T-helper 9 cell (primary cell): ENCODE measurements at places on chromosomes 1 and 21.

GRCh38 chr1:170853302-170853701, 82.0 kb upstream of the MROH9 start:
- no peak for DNase-seq

DNA sequence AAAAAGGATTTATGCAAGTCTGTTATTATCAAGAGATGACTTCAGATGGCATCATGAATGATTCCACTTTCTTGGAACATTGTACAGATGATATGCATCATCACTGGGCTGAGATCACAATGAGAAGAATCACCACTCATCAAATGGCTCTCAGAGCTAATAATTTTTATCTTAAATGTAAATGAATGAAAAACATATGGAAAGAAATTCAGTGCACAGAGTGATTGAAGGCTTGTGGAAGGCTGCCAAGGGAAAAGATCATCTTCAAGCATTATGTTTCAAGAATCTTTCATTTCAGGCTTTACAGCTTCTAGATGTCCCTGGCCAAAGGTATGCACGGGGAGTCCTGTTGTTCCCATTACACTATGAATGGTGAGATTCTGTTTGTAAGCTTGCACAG, 955.7 kb downstream of the TTLL7 start:
- no peak for DNase-seq

- no peak for DNase-seq
These were observed 97.7 kb downstream of the IGSF21 start for GRCh38 chr1:18205319-18205718.

DNA sequence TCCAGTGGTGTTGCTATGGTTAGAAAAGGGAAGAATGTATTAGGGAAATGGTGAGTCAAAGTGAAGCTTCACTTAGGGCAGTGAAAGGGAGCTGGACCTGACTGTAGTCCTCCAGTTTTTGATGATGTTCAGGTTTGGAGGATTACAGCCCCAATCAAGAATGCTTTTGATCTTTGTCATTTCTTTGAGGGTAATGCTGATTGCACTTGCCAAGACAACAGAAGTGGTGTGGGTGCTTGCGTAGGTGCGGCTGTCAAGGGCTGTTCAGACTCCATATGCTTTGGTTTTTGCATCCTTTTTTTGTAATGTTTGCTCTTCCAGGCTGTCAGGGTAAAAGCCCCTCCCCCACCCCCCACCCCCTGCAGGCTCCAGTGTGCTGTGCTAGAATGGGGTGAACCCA, 38.9 kb downstream of the HHAT start:
- DNase-seq, result no peak

DNA sequence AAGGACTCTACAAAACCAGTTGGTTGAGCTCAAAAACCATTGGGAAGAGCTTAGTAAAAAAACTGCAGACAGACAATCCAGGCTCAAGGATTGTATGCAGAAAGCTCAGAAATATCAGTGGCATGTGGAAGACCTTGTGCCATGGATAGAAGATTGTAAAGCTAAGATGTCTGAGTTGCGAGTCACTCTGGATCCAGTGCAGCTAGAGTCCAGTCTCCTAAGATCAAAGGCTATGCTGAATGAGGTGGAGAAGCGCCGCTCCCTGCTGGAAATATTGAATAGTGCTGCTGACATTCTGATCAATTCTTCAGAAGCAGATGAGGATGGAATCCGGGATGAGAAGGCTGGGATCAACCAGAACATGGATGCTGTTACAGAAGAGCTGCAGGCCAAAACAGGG, 104.0 kb upstream of the BMP8A start:
- no peak for DNase-seq

DNA sequence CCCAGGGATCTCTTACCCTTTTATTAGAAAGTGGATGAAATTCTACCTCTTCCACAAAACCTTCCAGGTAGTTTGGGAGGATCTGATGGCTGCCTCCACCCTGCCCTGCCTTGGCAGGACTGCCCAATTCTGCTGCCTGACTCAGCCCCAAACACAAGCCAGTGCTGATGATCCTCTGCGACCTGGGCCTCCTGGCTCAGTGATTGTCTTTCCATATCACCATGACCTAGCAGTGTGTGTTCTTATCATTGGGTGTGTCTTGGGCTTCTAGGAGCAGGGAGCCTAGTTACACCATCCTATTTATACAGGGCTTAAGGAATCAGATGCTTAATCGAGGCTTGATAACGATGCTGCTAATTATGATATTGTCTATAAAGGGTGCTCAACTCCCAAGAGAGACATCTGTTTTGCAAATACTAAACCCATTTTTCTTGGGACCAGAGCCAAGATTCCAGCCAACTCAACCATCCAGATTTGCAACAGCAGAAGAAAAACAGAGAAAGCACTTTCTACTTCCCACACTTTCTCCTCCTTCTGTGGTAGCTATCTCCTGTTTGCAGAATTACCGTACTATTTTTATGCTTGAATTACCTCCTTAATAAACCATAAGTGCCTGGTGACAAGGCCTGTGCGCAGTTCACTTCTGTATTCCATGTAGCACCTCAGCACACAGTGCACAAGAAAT, 36.5 kb upstream of the KIF21B start:
- DNase-seq, result no peak

GRCh38 chr1:153778824-153779519, 3.8 kb downstream of the SLC27A3 start:
- DNase-seq, result no peak

GRCh38 chr1:24871306-24871901, 58.7 kb downstream of the RUNX3 start:
- no peak for DNase-seq

DNA sequence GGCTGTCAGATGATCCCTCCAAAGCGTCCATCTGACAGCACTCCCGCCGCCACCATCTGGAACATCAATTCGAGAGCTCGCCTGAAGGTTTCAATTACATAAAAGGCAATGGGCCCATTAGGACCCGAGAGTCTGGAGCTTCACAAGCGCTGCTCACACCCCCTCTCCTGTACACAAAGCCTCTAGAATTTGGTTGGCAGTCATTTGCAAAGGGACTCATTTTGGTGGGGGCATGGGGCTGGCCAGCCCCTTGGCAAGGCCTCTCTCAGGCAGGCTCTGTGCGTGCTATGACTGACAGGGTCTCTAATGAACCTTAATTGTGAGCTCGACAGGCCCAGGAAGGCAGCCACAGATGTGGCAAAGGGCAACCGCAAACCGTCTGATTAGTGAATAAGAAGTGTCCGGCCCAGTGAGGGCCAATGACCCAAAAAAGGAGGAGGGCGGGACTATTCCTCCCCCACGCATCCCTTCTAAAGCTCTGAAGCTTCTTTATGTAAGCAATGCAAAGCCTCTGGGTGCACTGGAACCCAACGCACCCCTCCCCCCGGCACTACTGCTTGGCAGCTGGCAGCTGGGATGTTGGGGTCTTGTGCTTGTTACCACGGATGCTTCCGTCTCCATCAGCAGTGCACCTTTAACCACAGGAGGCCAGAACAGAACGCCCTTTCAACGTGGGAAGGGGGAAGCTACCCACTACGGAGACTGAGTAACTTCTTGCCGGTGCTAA, 79.4 kb downstream of the CAPZB start:
- DNase-seq, result no peak
